ENCODE measurements at places on chromosomes 5 and 9.

- no peak for DNase-seq
Measured at GRCh38 chr5:158264264-158264663, 405.3 kb upstream of the CLINT1 start.

- DNase-seq: peak; percentile 22
Measured at GRCh38 chr5:92401-93220, 643 bp downstream of the PLEKHG4B start.

GRCh38 chr5:122402955-122403685, 91.1 kb downstream of the SNCAIP start:
- no peak for DNase-seq

GRCh38 chr5:90421136-90421535, 11.6 kb upstream of the CETN3 start:
- DNase-seq: no peak

- DNase-seq: peak; percentile 8
Measured at GRCh38 chr5:64971513-64971912, 202.8 kb downstream of the CWC27 start.

- no peak for DNase-seq
Measured at GRCh38 chr5:132378580-132378979, 9.1 kb downstream of the SLC22A5 start.

All from muscle of back (tissue), 13 donors.